ENCODE measurements at places on chromosomes 5 and 9.

DNA sequence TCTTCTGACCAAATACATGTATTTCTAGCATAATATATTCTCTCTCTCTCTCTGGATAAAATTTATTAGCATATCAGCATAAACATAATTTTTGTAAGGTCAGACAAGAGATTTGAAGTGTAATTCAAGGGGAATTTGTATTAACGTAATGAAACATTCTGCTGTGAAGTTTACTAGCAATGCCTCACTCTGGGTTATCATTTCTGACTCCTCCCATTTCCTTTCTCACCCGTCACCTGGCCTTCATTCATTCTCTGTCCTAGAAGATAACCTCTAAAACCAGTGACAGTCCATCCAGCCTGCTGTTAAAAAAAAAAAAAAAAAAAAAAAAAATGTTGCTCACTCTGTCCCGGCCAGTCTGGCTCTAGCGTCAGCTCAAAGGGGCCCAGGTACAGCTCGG is 27.1 kb downstream of the GRAMD2B start:
- H3K27ac ChIP-seq, result peak overlapping the region; percentile 20
- no peaks in the 10 kb centered on the region for H3K27me3 ChIP-seq
- peak overlapping the region; percentile 16 for H3K4me3 ChIP-seq
- no peak for DNase-seq

- H3K4me3 ChIP-seq, result no peak overlapping the region
- peaks cover 9% of the 10 kb centered on the region for H3K4me1 ChIP-seq
- H3K27ac ChIP-seq, result no peak overlapping the region
- H3K27me3 ChIP-seq, result no peaks in the 10 kb centered on the region
These were observed 11.3 kb upstream of the PHF2 start for GRCh38 chr9:93565089-93565488.

DNA sequence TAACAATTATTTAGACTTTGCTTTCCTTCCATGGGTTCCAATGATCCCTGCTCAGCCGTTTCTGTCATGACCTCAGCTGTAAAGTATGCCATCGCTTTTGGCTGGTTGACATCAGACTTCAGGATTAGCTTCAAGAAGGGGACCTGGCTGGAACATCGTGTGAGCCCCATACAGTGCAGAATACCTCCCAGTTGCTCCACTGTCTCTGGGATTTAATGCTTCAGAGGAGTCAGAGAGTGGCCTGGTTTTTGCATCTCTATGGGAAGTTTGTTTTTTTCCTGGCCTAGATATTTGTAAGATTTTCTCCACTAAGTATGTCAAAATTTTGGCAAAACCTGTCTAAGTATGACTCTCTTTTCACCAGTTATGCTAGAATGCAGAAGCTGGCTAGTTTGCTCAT is 216.9 kb downstream of the GABBR2 start:
- DNase-seq, result no peak
- no peaks in the 10 kb centered on the region for H3K4me1 ChIP-seq
- no peaks in the 10 kb centered on the region for H3K27me3 ChIP-seq
- no peak overlapping the region for H3K27ac ChIP-seq
- no peak overlapping the region for H3K4me3 ChIP-seq

GRCh38 chr5:122653087-122654017 is 121.5 kb upstream of the SNX2 start:
- DNase-seq, result no peak
- no peaks in the 10 kb centered on the region for H3K27me3 ChIP-seq
- no peaks in the 10 kb centered on the region for H3K36me3 ChIP-seq
- H3K27ac ChIP-seq, result no peak overlapping the region
- H3K4me1 ChIP-seq, result peaks cover 4% of the 10 kb centered on the region

DNA sequence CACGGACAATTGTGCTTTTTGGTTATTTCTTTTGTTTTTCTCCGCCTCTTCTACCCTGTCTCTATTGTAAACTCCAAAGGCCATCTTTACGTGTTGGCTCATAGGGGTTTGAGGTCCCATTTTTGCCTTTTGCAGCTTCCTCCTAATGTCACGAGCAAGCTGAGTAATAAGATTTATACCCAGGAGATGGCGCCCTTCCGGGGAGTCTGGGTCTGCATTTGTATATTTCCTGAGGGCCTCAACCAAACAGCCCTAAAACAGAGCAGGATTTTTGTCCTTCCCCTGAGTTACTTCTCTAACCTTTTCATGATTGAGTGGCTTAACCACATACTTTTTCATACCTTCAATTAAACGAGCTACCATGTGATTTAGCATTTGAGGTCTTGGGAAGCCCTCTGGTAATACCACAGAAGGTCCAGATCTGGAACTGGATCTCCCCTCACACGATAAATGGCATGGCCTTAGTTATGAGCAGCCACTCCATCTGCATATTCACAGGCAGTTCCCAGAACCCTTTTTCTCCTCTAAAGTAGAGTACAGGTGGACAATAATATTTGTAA is 11.2 kb upstream of the CFAP95 start:
- H3K4me3 ChIP-seq, result no peak overlapping the region
- H3K27ac ChIP-seq, result no peak overlapping the region
- H3K27me3 ChIP-seq, result no peaks in the 10 kb centered on the region

DNA sequence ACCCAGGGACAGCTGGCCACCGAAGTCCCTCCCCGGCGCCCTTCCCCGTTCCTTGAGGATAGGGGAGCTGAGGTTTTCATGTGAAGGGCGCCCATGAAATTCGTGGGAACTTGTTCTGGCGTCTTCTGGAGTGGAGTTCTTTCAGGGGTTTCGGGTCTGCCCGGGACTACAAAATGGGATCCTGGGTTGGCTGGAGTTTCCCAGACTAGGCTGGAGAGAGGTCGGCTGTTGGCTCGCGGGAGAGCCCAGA is 3.6 kb upstream of the RGMB start:
- no peak for DNase-seq
- H3K27ac ChIP-seq, result peak overlapping the region; percentile 68
- H3K4me1 ChIP-seq, result peaks cover 62% of the 10 kb centered on the region
- H3K27me3 ChIP-seq, result no peaks in the 10 kb centered on the region
- H3K36me3 ChIP-seq, result no peaks in the 10 kb centered on the region
- peak overlapping the region; percentile 62 for H3K4me3 ChIP-seq

GRCh38 chr5:80988419-80988935 is 28.3 kb downstream of the RASGRF2 start:
- no peak overlapping the region for H3K4me3 ChIP-seq
- H3K27ac ChIP-seq, result no peak overlapping the region
- no peaks in the 10 kb centered on the region for H3K36me3 ChIP-seq
- no peak for DNase-seq
- peaks cover 8% of the 10 kb centered on the region for H3K4me1 ChIP-seq
- no peaks in the 10 kb centered on the region for H3K27me3 ChIP-seq

GRCh38 chr9:20040991-20041696 is 252.3 kb upstream of the SLC24A2 start:
- H3K27me3 ChIP-seq, result no peaks in the 10 kb centered on the region
- H3K4me1 ChIP-seq, result peaks cover 20% of the 10 kb centered on the region

- no peak overlapping the region for H3K27ac ChIP-seq
- H3K27me3 ChIP-seq, result no peaks in the 10 kb centered on the region
- H3K4me3 ChIP-seq, result no peak overlapping the region
- H3K36me3 ChIP-seq, result peaks cover 14% of the 10 kb centered on the region
- DNase-seq, result no peak
These were observed 19.3 kb downstream of the ACO1 start for GRCh38 chr9:32403567-32404260.

DNA sequence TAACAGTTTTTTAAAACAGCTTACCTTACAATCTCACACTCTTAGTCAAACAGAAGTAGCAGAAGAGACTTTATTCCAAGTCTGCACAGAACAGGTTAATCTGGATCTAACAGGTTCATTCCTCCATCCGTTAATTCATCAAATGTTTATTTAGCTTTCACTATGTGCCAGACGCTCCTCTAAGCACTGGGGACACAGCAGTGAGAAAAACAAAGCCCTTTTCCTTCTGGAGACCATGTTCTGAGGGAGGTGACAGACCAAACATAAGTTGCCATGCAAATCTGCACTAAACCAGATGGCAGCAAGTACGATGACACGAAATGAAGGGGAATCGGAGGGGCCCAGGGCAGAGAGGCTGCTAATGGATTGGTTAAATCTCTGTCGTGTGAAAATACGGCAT is 17.1 kb upstream of the GLIPR2 start:
- no peak overlapping the region for H3K4me3 ChIP-seq
- no peaks in the 10 kb centered on the region for H3K36me3 ChIP-seq
- DNase-seq, result no peak
- H3K27me3 ChIP-seq, result no peaks in the 10 kb centered on the region
- no peak overlapping the region for H3K27ac ChIP-seq

DNA sequence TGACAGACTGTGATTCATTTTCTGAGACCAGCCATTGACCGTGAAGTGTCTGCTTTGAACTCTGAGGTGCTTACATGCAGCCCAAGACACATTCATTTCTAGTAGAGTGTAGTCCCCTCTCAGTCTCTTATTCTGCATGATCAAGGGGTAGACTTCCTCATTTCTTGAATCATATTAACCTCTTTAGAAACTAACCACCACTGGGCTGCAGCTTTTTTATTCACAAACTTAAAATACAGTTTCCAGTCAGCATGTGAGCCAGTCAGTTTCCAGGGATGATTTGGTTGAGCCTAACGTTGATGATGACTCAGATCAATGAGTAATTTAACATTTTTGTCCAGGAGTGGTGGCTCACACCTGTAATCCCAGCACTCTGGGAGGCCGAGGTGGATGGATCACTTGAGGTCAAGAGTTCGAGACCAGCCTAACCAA is 59.2 kb downstream of the OTULIN start:
- H3K36me3 ChIP-seq, result no peaks in the 10 kb centered on the region
- no peak for DNase-seq
- H3K27ac ChIP-seq, result no peak overlapping the region
- no peaks in the 10 kb centered on the region for H3K27me3 ChIP-seq

DNA sequence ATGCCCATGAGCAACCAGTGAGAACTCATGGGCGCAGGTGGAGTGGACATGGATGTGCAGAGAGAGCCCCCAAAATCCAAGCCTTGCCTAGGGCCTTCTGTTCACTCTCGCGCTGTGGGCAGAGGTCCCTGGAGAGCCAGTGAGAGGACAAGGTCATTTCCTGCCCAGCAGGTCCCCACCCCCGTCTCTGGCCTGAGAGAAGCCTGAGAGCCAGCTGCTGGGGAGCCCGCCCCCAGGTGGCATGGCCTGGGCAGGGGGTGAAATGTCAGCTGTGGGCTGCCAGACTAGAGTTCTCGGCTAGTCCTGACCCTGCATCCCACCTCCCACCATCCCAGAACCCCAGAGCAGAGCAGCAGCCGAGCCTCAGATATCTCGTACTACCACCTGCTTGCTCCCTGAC is 85.3 kb downstream of the BARX1 start:
- DNase-seq, result no peak
- H3K4me1 ChIP-seq, result no peaks in the 10 kb centered on the region
- no peak overlapping the region for H3K4me3 ChIP-seq
- no peaks in the 10 kb centered on the region for H3K27me3 ChIP-seq

DNA sequence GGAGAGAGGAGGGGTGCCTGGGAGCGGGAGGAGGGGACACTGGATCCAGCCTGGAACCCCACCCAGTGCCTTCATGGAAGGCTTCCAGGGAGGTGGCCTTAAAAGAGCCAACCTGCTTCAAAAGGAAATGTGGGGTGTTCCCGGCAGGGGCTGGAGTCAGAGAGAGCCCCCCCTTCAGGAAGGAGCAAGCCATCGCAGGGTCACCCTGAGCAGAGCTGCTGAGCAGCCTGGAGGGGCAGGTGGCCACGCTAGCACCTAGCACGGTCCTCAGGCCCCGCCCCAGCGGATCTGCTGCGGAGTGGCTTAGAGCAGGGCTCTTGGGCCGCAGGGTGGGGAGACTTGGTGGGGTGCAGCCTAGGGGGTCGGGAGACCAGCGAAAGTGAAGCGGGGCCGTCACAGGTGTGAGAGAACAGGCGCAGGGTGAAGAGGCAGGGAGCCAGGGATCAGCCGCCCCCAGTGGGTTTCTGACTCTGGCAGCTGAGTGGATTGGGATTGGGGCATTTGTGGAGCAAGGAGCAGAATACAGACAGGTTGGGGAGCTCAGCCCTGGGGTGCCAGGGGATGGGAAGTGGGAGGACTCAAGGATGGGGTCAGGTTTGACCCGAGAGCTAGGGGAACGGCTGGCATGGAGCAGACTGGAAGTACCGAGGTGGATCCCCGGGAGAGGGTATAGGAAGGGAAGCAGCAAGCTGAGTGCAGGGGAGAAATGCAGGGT is 1.5 kb downstream of the LCN2 start:
- H3K27ac ChIP-seq, result peak overlapping the region; percentile 84
- H3K27me3 ChIP-seq, result no peaks in the 10 kb centered on the region
- DNase-seq, result no peak

GRCh38 chr9:124790301-124790700 is 13.4 kb downstream of the OLFML2A start:
- no peak overlapping the region for H3K4me3 ChIP-seq
- peaks cover 24% of the 10 kb centered on the region for H3K4me1 ChIP-seq
- DNase-seq, result no peak
- no peaks in the 10 kb centered on the region for H3K36me3 ChIP-seq
- no peak overlapping the region for H3K27ac ChIP-seq
- H3K27me3 ChIP-seq, result no peaks in the 10 kb centered on the region

GRCh38 chr5:141821430-141821925 is 56.7 kb downstream of the PCDH1 start:
- peaks cover 6% of the 10 kb centered on the region for H3K4me1 ChIP-seq
- DNase-seq, result no peak
- H3K36me3 ChIP-seq, result no peaks in the 10 kb centered on the region
- peak overlapping the region; percentile 83 for H3K27ac ChIP-seq
- no peak overlapping the region for H3K4me3 ChIP-seq

GRCh38 chr9:38417003-38417945 is 7.0 kb downstream of the IGFBPL1 start:
- H3K36me3 ChIP-seq, result no peaks in the 10 kb centered on the region
- no peaks in the 10 kb centered on the region for H3K4me1 ChIP-seq
- no peak overlapping the region for H3K27ac ChIP-seq
- no peaks in the 10 kb centered on the region for H3K27me3 ChIP-seq
- H3K4me3 ChIP-seq, result no peak overlapping the region

DNA sequence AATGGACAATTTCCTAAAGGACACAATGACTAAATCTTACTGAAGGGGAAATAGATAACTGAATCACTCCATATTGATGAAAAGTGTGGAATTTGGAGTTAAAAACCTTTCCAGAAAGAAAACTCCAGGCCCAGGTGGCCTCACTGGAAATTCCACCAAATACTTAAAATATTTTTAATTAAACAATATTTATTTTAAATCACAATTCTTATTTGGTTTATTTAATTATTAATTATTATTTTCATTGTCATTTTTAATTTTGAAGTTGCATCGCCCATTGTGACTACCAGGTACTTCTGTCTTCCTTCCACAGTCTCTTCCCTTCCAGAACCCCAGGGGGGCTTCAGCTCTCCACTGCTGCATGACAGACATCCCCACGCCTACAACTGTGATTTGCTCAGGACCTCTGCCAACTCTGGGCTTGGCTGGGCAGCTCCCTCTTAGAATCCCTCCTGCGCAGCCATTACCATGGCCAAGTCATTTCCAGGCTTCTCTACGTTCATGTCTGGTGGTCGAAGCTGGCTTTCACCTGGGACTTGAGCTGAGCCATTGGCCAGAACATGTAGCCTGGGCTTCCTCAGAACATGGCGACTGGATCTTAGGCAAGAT is 16.4 kb upstream of the GADD45G start:
- H3K4me1 ChIP-seq, result no peaks in the 10 kb centered on the region
- no peak overlapping the region for H3K4me3 ChIP-seq
- H3K36me3 ChIP-seq, result no peaks in the 10 kb centered on the region
- peaks cover 30% of the 10 kb centered on the region for H3K27me3 ChIP-seq

Data from esophagus squamous epithelium (tissue), 5 donors.